Activated CD4-positive, alpha-beta T cell treated with anti-CD3 and anti-CD28 coated beads, Interleukin-2, Interleukin-4, amounts not matched to agents 100 ng/mL and 50 ng/mL, durations not matched to agents 16 hours and 8 hours (primary cell): ENCODE measurements at places on chromosomes 6 and 20.

- no peak for DNase-seq
Observed at GRCh38 chr20:19253316-19253715, 40.9 kb downstream of the SLC24A3 start.

- peak; percentile 8 for DNase-seq
Observed at GRCh38 chr6:75278474-75279077, 6.0 kb downstream of the TMEM30A start.

GRCh38 chr6:162076816-162077215 is 650.8 kb downstream of the PRKN start:
- no peak for DNase-seq

DNA sequence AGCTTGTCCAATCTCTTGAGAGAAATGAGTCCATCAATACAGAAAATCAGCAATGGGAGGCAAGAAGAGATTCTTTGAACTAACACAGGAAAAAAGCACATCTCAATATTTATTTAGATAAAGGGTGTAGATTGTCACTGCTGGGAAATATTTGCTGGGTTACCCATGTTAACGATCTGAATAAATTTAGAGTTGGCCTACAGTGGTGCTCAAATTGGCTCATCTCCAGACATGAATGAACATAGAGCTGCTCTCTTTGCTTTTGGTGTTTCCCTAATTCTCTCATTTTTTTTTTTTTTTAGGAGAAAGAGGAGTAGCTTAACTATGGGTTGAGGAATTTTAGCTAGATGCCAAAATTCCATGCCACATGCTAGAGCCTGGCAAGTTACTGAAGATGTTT is 471.2 kb downstream of the PKHD1 start:
- no peak for DNase-seq

GRCh38 chr6:6008089-6008647 is 1.4 kb upstream of the NRN1 start:
- no peak for DNase-seq

- DNase-seq: no peak
Observed at GRCh38 chr20:33893314-33893713, 82.2 kb downstream of the CHMP4B start.

DNA sequence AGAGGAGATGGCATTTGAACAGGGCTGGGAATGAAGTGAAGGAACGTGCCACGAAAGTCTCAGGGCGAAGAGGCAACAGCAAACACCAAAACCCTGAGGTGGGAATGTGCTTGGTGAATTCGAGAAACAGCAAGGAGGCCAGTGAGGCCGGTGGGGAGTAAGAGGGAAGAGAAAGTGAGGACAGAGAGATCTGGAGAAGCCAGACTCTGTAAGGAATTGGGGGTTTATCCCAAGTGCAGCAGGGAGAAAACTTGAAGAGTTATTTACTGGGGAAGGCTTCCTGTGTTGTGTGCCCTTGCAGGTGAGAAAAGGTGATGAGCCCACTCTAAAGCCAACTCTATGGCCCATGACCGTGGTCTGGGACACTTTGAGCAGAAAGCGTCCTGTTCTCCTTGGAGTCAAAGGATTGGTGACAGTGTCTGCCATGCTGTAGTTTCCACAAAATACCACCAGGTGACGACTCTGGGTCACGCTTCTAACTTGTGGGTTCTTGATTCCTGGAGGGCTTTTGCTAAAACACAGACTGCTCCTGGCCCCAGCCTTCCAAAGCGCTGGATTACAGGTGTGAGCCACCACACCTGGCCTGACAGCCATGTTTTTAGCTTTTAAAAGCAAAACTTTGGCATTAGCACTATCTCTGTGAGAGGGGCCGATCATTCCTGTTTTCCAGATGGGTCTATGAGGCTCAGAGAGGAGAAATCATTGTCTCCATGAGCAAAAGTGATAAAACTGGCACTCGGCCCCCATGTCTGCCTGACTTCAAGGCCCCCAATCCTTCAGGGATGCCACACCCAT is 18.0 kb upstream of the CSNK2A1 start:
- DNase-seq: peak; percentile 65

- no peak for DNase-seq
Observed at GRCh38 chr20:16397086-16397485, 176.2 kb downstream of the KIF16B start.

DNA sequence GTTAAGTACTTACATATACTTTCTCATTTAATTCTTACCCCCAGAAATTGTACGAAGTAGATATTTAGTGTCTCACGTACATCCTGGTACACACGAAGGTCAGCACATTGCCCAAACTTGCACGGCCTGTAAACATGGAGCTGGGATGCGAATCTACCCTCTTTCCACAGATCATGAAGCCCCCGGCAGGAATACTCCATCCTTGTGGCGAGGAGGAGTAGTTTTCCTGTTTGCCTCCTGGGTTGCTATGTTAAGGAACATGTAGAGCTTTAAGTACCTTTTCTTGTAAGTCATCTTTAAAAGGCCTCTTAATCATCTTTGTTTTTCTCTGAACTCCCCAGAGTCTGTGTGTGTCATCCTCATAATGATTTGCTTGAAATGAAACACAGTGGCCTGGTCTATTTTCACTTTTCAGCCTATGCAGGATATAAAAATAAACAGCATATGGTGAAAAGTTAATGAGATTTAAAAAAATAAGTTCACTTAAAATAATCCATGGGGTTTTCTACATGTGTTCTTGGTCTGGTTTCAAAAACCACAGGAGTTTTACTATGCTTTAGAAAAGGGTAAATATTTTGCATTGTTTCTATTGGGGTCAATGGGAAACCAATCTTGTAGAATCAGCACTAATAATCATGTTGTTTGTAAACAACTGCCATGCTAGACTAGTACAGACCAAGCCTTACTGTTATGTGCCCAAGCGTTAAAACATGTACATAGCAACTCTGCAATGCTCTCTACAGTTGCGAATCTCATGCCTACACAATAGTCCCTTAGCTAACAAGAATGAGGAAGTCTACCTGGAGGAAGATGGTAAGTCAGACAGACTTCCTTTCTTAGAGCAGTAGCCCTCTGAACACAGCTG is 9.3 kb upstream of the ARID1B start:
- DNase-seq: no peak

DNA sequence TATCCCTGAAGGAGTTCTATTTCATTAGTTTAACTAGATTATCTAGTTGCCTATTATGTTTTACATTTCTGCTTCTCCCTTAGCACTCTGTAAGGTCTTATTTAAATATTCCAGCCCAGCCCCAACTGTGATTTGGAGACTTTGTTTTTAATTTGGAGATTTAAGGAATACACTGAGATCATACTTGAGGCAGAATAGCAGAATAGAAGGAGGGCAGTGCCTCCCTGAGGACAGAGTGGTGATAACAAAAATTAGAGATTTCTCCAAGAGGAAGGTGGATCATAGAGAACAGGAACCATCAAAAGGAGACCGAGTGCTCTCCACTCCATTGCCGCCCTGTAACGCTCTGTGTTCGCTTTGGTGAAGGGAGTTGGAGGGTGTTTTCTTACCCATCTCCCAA is 14.8 kb upstream of the CD164 start:
- DNase-seq: no peak

- no peak for DNase-seq
Observed at GRCh38 chr6:72669324-72669723, 47.5 kb downstream of the KCNQ5 start.
